ENCODE measurements at places on chromosomes 2 and 18.

DNA sequence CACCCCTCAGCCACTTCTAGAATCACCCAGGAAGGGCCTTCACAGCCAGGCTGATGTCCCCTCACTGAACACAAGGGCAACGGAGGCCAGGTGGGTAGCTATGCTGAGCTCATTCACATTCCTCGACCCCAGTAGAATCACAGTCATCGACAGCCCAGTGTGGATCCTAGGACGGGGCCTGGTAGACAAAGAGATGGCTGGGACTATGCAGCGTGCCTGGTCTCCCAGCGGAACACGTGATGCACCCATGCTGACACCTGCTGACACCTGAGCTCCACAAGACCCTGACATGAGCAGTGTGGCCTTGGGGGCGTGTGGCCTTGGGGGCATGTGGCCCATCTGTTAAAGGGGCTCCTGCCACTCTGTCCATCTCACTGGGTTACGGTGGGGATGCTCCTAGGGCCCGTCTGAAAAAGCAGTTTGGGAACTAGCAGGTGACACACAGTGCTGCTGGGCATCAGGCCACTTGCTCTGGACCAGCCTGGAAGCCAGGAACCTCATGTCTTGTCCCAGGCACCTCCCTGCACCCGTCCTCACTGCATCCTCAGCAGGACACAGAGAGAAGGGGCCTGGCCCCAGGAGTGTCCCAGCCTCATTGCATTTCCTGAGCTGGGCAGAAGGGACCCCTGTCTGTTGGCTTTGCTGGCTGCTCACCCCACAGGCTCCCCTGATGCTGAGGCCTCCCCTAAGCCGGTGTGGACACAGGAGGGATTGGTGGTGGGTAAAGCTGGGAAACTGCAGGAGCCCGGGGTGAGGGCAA lies 9.7 kb downstream of the ECEL1 start:
- no peak for DNase-seq

GRCh38 chr2:25324905-25325592 lies 16.7 kb downstream of the DNMT3A start:
- no peak for DNase-seq

GRCh38 chr2:40535972-40536371 lies 84.1 kb upstream of the SLC8A1 start:
- DNase-seq: no peak

DNA sequence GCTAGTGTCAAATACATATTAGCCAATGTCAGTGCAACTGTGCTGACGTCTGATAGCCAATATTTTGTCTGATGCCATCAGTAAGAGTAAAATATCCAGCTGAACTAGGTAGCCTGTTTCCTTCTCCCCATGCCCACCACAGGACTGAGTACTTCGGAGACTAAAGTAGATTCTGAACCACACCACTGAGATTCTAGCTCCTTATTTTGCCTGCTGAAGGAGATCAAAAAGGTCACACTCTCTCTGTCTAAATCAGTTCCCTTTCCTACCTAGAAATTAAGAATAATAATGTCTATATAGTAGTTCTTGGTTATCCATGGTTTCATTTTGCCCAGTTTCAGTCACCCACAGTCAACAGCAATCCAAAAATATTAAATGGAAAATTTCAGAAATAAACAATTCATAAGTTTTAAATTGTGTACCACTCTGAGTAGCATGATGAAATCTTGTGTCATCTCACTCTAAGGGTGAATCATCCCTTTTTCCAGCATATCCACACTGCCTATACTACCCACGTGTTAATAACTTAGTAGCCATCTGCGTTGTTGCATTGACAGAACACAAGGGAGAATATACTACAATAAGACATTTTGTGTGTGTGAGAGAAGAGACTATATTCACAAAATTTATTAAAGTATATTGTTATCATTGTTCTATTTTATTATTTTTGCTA lies 1043.3 kb upstream of the PIK3C3 start:
- no peak for DNase-seq

DNA sequence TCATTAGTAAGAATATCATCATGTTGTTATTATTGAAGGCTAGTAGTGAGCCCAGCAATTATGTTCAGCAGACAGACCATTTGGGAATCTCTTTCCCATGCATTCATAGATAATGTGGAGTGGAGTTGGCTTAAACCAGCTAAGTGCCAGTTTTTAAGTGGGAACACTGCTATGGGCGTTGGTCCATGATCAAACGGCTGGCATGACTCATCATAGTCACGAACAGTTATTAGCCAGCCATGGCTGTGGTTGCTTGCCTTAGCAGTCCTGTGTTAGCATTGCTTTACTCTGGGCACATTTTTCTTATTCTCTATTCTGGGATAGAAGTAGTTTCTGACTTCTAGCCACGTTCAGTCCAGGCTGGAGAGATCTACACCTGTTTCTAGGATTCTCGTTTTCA lies 17.7 kb downstream of the EIF4E2 start:
- no peak for DNase-seq

GRCh38 chr18:5582849-5583681 lies 39.3 kb upstream of the EPB41L3 start:
- DNase-seq: no peak

DNA sequence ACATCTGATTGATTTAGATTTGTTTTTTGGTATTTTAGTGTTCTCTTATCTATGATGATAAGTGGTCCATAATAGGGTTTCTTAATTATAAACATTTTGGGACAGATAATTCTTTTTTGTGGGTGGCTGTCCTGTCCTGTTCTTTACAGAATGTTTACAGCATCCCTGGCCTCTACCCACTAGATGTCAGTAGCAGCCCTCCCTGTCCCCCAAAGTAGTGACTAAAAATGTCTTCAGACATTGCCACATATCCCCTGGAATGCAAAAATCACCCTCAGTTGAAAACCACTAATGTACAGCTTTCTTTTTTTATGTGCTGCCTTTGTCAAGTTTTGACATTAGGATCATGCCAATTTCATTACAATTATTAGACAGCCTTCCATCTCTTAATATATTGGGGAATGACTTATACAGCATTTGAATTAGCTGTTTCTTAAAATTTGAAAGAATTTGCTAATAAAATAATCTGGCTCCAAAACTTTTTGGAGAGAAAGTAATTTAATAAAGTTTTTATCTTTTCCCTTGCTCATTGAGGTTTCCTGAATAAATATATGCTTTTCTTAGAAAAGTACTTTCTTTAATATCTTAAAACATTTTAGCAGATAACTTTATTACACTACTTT lies 19.5 kb downstream of the WIPF1 start:
- no peak for DNase-seq

DNA sequence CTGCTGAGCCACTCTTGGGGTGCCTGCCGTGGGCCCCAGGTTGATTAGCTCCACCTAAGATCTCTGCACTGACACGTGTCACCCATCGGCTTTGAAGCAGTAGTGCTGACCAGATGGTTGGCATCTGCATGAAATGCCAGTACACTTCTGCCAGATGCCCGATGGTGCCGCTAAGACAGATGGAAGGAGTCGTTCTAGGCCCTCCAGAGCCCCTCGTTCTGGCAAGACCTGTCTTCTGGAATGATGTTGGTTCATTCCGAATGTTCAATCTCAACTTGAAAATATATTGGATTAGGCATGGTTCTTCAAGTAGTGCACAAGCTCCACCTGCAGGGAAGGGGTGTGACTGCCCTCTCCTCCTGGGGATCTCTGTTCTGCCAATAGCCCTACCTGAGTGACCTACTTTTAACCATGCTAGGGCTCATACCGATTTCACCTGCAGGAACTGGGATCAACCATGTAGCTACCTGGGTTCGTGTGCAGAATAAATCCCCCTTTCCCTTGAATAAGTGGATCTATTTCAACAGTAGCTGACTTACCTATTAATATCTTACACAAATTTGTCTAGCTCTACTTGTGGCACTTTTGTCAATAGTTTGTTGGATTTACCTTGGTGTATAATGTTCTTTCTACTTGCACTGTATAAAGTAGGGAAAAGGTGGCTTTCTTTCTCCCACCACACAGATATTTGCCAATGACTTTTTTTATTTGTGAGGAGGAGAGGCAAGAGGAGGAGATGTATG lies 342.6 kb downstream of the CTNNA2 start:
- no peak for DNase-seq

DNA sequence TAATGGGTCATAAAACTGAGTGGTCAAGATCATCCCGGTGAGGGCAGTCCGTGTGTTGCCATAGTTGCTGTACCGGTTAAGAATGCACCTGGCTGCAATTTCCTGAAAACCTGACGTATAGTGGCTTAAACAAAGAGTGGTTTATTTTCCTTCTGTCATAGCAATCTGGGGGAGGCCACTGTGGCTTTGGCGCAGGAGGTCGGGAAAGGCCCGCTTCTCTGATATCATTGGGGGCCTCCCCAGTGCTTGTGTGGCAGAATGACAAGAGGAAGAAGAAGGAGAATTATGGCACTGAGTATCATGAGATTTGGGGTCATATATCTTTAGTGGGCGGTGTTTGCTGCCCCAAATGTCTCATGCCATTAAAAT lies 4.4 kb downstream of the C2orf92 start:
- DNase-seq: no peak

- no peak for DNase-seq
These were observed 53.7 kb upstream of the ZNF396 start for GRCh38 chr18:35430721-35431373.

DNA sequence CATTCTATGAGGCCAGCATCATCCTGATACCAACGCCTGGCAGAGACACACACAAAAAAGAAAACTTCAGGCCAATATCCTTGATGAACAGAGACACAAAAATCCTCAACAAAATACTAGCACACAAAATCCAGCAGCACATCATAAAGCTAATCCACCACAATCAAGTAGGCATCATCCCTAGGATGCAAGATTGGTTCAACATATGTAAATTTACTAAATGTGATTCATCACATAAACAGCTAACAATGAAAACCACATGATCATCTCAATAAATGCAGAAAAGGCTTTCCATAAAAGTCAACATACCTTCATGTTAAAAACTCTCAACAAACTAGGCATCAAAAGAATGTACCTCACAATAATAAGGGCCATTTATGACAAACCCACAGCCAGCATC lies 65.3 kb downstream of the WDPCP start:
- no peak for DNase-seq

GRCh38 chr18:69935319-69936190 lies 12.1 kb downstream of the CD226 start:
- DNase-seq: peak; percentile 23

- DNase-seq: no peak
These were observed 257.0 kb downstream of the CLIP4 start for GRCh38 chr2:29372185-29372584.

DNA sequence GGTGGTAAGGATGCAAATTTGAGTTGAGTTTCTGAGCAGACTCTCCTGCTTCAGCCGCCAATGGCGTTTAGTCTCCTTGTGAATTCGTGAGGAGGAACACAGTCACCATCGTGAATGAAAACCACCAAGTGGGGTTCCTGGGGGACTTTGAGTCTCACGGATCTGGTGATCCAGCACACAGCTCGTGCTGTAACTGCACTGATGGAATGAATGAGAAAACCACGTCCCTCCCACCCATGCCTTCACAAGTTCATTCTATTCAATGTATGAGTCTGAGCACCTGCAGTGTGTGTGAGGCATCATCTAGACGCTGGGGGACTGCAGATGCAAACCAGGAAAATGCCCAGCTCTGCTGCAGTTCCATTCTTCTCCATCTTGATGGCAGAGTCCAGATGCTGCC lies 127.9 kb downstream of the PIEZO2 start:
- DNase-seq: no peak

DNA sequence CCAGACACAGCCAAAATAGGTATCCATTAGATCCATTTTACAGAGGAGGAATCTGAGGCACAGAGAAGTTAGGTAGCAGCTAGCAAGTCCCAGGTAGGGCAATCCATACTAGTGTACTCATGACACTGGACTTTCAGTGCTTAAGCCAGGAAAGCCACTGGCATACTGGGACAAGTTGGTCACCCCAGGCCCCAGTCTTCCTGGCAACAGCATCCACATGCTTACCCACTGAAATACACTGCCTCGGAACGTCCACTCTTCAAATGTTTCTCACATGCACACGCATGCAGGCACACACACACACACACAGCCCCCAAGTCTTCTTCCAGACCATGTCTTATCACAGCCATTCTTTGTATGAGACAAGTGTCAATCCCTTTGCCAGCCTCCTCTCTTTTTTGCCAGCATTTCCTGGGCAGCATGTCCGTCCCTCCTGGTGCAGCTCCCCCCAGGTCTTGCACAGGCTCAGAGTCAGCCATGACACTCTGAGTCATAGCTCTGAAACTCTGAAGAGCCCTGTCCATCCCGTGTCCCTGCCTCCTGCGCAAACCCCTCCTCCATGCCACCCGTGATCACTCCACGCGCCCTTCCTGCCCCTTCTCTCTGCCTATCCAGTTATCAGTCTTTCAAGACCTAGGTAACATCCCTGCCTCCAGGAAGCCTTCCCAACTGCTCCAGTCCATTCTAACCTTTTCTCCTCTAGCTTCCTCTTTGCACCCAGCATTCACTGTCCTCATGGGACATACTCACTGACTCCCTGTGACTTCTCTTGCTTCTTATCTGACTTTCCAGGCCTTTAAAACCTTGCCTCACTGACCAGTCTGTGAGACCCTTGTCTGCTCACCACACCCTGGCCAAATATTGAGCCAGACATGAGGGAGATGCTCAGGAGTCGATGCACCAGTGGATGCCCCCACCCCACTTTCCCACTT lies 10.9 kb upstream of the TEX261 start:
- no peak for DNase-seq

- DNase-seq: no peak
These were observed 63.3 kb downstream of the SUCLG1 start for GRCh38 chr2:84395820-84396219.

DNA sequence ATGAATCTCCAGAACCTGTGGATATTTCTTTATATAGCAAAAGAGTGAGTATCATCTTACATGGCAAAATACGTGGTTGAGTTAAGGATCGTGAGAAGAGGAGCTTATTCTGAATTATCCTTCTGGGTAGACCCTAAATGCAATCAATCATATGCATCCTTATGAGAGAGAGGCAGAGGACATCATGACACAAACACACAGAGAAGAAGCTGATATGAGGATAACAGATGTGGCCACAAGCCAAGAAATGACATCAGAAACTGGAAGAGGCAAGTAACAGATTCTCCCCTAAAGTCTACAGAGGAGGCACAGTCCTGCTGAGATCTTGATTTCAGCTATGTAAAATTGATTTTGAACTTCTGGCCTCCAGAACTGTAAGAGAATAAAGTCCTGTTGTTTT lies 730.2 kb upstream of the ZNF804A start:
- no peak for DNase-seq

All from HL-60 (cell line).